ENCODE measurements at places on chromosomes 3 and 15.

GRCh38 chr15:45719490-45719889 is 84.7 kb downstream of the SQOR start:
- no peak for DNase-seq

- peak; percentile 27 for DNase-seq
Measured at GRCh38 chr3:196694941-196695848, 16.9 kb downstream of the CEP19 start.

GRCh38 chr3:193269343-193270028 is 28.5 kb downstream of the PLAAT1 start:
- no peak for DNase-seq

DNA sequence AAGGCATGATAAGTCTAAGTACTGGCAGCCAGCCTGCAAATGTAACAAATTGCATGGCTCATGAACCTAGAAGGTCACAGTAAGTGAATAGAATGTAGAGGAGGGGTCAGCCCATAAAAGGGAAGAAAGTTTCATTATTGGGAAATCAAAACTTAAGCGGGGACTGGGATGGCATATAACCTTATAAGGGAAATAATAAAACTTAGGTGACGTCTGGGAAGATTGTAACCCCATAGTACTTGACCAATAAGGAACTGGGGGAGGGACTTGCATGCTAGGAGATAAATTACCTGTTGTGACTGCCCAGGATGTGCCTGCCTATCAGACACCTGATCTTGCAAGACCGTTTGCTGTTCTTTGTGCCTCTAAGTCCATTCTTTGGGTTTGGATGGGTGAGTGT is 28.1 kb upstream of the MCTP2 start:
- no peak for DNase-seq

- DNase-seq: no peak
Measured at GRCh38 chr3:62246094-62246493, 127.3 kb downstream of the FEZF2 start.

GRCh38 chr15:74844319-74845207 is 1.6 kb upstream of the ULK3 start:
- DNase-seq: no peak

GRCh38 chr3:156533205-156533604 is 21.7 kb downstream of the SSR3 start:
- DNase-seq: no peak

DNA sequence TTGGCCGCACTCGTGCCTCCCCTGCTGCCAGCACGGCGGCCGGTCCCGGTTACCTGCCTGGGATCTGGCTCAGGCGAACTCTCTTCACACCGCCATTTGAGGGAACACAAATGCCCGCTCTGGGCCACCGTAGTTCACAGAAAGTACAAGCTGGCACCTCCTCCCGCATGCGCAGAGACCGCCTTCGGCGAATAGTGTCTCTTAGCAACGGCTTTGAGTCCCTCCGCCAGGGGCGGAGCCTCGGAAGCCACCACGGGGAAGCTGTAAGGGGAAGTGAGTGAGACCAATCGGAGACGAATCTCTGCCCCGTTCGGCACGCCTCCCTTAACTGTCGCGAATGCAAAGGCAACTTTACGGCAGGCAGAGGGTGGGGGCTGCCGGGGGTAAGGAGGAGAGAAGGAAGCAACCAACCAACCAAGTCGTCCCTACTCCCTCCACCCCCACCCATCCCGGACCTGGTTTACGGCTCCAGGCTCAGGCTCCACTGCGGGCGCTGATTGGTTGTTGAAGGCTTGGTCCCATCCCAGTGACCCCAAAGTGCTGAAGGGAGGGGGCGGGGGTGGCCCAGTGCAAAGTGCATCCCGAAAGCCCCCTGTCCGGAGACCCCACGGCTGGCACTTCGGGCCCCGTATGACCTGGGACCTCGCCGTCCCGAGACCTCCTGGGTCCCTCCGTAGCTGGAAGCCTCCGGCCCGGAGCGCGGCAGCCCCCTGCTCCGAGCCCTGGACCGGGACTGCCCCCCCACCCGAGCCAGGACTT is at the start of the genes ASB7 and LINS1:
TSS of gene ASB7 (plus strand) at position 526 of the 759 bp plus-strand sequence. CDS start 9,628 bp downstream, outside the sequence.
TSS of gene LINS1 (minus strand) at position 121 of the 759 bp plus-strand sequence. CDS start 21,342 bp downstream, outside the sequence.
- peak; percentile 99 for DNase-seq

GRCh38 chr3:160434071-160434470 is 15.5 kb downstream of the TRIM59 start:
- no peak for DNase-seq

- DNase-seq: no peak
Measured at GRCh38 chr3:85800676-85801075, 841.9 kb downstream of the CADM2 start.

GRCh38 chr3:83003917-83004316 is 1242.5 kb upstream of the GBE1 start:
- DNase-seq: no peak

GRCh38 chr3:109132801-109133473 is 3.6 kb upstream of the C3orf85 start:
- no peak for DNase-seq

DNA sequence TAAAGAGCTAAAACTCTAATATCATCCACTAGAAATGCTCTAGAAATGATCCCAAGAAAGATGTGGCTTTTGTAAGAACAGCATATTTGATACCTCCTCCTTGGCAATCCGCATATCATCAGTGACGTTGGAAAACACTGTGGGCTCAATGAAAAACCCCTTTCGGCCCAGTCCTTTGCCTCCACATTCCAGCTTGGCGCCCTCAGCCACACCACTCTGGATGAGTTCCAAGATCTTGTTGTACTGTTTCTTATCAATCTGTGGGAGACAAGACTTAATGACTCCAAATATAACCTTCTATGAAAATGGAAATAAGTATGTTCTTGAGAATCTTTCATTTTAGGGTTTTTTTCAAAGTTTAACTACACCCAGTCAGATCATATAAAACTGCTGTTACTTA is 103.6 kb downstream of the ALDH1A2 start:
- DNase-seq: no peak

- no peak for DNase-seq
Measured at GRCh38 chr3:28521663-28522062, 173.0 kb upstream of the AZI2 start.

DNA sequence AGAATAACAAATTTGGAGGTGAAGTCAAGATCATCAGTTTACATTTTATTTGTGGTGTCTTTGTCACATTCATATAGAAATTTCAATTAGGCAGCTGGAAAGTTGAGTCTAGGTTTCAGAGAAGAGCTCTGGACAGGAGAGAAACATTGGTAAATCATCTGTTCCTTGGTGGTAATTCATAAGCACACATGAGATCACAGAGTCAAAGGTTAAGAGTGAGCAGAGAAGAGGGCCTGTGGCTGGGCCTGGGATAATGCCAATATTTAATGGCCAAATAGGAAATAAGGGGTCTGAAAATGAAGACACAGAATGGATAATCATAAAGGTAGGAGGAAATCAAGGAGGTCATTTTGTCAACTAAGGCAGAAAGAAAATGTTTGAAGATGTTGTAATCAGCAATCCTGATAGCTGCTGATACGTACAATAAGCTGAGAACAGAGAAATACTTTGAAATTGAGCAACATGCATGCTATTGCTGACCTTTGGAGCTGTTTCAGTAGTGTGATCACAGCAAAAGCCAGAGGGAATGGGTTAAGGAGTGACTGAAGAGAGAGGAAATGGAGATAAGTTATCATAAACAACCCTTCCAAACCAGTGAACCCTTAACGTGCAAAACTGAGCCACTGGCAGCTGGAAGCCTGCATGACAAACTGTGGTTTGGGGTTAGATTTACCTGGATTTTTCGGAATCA is 692.8 kb downstream of the AGBL1 start:
- DNase-seq: no peak

DNA sequence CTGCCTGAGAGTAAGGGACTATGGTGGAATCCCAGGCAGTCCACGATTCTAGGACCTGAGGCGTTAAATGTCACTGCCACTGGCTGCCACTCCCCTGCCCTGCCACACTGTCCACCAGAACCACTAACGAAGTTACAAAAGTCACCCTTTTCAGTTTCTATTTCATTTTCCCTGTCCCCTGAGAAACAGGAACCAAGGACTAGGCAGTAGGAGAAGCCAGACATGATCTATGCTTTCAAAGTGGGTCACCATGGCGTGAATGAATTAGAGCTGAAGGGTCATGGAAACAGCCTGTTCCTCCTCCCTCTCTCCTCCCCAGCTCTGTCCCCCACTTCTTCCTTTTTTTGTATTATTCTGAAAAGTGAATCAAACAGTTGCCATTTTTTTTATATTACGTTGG is 9.1 kb upstream of the ADPRH start:
- no peak for DNase-seq

DNA sequence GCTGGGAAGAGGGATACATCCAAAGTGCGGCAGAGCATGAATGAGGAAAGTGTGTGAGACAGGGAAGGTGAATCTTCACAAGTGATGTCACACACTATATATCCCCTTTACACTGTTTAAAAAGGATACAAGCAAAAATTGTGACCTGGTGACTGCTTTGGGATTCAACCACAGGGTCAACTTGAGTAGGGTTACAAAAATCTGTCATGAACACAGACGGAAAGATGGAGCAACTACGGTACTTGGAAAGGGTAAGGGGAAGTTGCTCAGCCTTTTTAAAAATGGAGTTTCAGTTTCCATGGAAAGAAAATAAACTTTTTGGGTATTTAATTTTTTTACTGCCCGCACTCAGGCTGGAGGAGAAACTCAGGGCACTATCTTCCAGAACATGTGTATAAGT is 60.3 kb downstream of the B3GNT5 start:
- no peak for DNase-seq

- no peak for DNase-seq
Measured at GRCh38 chr3:49792371-49793150, 6.2 kb upstream of the IP6K1 start.

- no peak for DNase-seq
Measured at GRCh38 chr3:66242788-66243464, 22.1 kb downstream of the SLC25A26 start.

DNA sequence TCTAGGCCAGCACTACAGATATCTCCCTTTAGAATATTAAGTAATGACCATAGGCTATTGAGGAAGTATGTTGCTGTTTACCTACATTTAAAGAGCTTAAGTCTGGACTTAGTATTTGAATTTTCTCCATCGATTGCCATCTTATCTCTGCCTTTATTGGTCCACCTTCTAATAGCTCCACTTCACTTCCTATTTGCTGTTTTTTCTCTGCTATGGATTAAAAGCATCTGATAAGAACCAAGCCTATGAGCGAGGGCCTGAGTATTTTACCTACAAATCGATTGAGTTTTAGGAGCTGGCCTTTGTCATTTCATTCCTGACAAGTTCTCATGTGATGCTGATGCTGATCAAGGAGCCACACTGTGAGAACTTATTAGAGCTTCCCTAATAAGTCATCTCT is 52.6 kb upstream of the AKAP13 start:
- DNase-seq: no peak

DNA sequence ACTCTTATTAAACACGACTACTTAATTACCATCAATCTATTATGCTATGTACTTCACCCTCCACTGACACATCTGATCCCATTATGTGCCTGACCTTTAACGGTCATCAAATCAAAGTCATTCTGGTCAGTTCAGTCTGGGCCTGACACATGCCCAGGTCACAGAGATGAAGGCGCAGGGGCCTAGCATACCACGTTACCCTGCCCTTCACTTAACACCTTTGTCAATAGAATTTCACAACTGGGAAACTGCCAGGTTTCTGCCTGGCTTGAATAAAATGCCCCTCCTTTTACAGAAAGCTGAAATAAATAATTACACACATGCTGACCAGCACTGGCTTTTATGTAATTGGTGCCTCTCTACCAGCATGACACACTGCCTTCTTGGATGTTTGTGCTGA is 39.5 kb downstream of the MECOM start:
- DNase-seq: no peak

DNA sequence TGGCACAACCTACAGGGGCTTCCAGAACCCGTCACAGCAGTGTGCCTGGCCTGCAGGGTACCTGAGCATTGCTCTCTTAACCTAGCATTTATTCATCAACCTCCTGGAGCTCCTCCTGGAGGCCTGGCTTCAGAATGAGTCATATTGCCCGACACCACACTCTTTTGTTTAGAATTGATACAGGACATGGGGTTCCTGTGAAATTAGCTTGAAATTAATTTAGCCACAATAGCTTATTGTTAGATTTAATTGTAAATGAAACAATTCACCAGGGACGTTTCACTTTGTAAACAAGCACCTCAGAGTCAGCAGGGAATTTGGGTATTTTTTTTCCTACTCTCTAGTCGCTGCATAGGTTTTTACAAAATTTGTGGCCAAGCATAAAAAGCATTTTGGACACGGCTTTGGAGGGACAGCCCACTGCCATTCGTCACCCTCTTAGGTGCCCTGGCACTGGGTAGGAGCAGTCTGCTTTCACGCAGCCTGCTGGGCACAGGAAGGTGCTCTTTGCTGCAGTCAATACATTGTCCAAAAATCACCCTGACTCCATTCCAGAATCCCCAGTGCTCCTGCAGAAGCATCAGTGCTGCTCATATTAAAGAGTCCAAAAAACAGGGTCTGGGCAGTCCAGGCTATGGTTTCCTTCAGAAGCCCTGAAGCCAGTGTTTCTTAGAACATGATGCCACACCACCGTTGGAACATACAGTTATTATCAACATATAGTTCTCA is 60.8 kb upstream of the MEF2A start:
- DNase-seq: no peak

DNA sequence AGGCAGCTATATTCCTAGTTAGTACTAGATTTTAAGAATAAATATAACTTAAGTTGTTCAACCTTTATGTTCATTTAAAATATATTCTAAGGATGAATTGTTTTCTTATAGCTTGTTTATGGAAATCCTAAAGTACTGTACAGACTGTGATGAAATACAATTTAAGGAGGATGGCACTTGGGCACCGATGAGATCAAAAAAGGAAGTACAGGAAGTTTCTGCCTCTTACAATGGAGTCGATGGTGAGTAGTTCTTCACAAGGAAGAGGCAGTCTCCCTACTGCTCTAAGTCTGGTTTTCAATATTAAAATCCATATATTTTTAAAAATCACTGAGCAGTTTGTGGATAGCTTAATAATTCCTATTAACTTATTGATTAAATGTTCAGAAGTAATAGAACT is 29.6 kb downstream of the CALML4 start:
- DNase-seq: no peak

GRCh38 chr15:65287520-65287855 is 805 bp upstream of the PARP16 start:
- no peak for DNase-seq

GRCh38 chr3:65899226-65899625 is 139.5 kb downstream of the MAGI1 start:
- no peak for DNase-seq

GRCh38 chr3:8516783-8517182 is 15.2 kb downstream of the LMCD1 start:
- DNase-seq: no peak

- no peak for DNase-seq
Measured at GRCh38 chr15:71337197-71337845, 222.1 kb downstream of the THSD4 start.

- DNase-seq: no peak
Measured at GRCh38 chr3:37582086-37582485, 279.6 kb upstream of the CTDSPL start.

- DNase-seq: no peak
Measured at GRCh38 chr3:189849262-189849661, 218.1 kb downstream of the TP63 start.
